T-helper 1 cell (primary cell): ENCODE measurements at places on chromosomes 2 and 18.

DNA sequence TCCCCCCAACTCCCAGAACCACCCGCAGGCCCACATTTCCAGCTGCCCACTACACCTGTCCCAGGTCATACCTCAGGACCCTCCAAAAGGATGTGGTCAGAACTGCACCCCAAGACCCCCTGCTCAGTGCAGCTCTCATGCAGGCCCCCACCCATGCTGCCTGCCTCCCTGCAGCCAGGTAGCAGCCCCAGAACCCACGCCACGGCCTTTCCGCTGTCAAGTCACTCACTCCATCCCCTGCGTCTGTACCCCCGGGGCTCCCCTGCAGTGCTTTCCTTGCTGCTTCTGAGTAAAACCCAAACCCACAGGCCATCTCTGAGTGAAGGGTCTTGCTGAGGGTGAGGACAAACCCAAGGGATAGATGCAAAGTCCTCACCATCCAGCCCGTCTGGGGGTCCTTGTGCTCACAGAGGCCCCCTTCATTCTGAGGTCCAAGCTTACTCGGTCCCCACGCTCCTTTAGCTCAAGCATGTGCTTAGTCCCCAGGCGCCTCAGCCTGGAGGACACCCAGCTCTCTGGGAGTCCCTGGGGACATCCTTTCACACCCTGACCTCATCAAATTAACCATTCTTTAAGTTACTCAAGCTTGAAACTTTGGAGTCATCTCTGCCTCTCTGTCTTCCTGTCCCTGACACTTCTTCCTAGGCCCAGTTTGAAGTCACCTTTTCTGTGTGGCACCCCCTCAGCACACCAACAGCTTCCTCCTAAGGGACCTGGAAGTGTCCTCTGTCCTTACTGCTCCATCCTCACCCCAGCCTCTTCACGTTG, 130.1 kb downstream of the SMAD7 start:
- DNase-seq, result no peak

DNA sequence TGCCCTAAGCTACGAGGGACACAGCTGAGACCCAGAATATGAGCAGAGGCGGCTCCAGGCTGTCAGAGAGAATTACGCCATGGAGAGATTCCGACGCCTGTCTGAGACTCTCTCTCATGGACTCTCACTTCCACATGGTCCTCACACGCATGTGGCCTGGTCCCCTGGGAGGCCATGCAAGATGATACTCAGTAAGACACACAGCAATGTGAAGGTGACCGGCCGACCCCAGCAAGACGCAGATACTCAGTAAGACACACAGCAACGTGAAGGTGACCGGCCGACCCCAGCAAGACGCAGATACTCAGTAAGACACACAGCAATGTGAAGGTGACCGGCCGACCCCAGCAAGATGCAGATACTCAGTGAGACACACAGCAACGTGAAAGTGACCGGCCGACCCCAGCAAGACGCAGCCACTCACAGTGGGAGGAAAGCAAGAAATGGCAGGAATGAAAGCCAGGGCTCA, 400.8 kb upstream of the MYT1L start:
- DNase-seq, result no peak

DNA sequence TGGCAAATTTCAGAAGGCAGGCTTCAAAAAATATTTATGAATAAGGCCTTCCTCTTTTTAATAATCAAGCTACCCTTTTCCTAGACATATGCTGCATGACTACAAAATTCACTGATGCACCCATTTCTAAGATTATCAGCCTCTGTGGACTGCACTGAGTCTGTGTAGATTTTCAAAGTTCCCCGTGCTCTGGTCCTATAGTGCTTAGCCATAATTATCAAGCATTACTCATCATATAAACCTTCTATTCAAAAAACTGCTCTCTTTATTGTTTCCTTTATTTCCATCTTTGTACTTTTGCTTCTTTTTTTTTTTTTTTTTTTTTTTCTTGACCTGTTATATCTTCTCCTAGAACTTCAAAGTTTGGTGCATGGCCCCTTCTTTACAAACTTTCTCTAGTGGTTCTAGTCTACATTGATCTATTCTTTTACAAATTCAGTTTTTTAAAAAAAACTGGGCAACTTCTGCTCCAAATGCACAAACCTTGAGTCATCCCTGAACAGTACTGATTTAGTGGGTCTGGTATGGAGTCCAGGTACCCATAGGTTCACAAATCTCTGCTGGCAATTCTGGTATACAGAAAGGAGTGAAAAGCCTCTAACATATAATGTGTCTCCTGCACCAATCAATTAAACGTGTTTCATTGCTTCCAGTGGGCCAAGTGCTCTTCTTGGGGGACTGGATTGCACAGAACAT, 481.9 kb downstream of the NUP35 start:
- DNase-seq, result no peak

GRCh38 chr2:145563741-145564615, 1044.1 kb upstream of the ZEB2 start:
- no peak for DNase-seq

DNA sequence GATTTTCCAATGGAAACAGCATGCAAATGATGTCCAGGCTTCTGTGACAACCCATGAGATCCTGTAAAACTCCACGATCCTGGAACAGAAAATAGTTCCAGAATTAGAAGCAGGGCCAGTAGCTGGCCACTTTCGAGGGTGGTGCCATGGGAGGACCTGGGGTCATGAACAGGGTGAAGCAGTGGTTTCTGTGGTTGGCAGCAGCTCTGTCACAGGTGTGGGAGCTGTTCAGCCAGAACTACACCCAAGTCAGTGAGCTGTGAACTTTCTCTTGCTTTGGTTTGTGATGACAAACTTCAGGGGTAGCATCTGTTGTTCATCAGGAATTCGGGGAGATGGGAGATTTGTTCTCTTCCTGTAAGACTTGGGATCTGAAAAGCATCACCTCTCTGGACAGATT, 314.4 kb upstream of the NT5C1B start:
- no peak for DNase-seq

DNA sequence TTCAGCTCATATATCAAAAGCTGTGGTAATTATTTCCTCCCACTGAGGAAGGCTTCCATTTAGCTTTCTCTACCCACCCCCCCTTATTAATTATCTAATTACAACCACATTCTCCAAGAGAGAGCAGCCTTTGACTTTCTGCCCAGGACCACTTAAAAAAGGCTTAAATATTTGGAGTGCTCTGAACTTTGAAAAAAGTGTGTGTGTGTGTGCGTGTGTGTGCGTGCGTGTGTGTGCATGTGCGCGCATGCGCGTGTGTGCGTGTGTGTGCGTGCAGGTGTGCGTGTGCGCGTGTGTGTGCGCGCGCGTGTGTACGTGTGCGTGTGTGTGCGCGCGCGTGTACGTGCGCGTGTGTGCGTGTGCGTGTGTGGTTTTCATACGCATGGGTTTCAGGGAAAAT, 57.8 kb downstream of the TWIST2 start:
- DNase-seq, result no peak

- no peak for DNase-seq
Observed at GRCh38 chr18:49160079-49160930, 209.5 kb upstream of the SMAD7 start.

DNA sequence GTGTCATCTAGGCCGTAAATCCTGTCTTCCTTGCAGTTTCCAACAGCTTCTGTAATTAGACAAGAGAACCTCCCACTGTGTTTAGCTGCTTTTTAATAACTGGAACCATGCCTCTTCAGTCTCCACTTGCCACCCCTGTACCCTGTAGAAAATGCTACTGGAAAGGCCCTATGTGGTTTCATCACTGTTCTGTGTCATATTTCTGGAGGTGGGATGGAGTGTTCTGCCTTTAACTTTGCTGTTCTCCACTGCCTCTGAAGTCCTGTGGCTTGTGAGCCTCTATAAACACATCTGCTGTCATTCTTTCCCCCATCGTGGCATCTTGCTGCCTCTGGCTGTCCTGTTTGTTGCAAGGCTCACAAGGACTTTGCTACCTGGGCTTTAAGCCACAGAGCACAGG, 17.9 kb downstream of the MGAT5 start:
- no peak for DNase-seq

DNA sequence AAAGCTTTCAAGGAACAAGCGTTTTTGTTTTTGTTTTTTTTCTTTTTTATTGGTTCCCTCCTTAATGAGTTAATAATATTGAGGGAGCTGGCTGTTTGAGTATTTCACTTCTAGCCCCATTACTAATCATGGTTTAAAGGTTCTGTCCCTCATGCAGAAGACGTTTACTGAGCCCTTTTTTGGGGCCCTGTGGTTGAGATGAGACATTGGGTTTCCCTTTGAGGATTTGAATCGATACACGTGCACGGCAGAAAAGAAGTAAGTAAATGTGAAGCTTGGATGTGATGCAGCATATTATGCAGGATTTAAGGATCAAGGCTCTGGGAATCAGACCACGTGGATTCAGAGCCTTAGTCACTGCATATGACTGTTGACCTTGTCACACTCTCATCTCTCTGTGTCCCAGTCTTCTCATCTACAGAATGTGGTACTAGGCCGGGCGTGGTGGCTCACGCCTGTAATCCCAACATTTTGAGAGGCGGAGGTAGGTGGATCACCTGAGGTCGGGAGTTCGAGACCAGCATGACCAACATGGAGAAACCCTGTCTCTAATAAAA, 1.0 kb upstream of the CHST10 start:
- no peak for DNase-seq

DNA sequence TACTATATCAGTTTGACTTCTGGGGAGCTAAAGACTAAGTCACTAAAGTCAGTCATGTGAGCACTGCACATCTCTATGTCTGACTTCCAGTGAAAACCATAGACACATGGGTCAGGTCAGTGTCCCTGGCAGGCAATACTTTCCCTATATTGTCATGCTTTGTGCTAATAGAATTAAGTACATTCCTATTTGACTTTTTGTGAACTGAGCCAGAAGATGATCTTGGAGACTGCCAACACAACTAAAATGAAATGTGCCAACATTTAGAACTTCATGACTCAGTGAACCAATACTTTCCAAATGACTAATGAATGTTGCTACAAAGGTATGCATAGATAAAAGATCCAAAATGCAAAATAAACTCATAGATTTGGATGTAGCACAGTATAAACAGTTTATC, 820.8 kb upstream of the FAM98A start:
- DNase-seq, result no peak

DNA sequence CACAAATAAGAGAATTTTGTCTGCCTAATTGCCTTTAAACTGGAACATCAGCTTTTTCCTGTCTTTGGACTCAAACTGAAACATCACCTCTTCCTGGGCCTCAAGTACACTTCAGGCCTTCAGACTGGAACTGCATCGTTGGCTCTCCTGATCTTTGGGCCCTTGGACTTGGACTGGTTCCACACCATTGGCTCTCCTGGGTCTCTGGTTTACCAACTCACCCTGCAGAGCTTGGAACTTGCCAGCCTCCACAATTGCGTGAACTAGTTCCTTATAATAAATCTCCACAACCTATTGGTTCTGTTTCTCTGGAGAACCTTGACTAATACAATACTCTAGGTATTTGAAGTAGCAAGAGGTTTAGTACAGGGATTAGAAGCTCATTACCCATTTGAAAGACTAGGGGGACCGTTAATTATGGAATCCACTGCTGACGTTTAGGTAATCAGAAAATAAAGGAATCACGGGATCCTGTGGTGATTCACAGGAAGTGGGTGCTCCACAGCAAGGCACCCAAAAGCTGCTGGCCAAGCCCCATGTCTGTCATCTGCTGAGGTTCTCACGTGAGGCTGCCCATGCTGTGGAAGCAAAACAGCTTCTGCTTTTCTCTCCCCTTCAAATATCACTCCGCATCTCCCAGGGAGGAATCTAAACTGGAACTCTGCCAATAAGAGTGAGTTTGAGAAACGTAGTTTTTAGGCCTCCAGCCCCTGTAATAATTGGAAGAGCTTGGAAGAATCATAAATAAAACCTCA, 20.0 kb upstream of the SGPP2 start:
- no peak for DNase-seq

DNA sequence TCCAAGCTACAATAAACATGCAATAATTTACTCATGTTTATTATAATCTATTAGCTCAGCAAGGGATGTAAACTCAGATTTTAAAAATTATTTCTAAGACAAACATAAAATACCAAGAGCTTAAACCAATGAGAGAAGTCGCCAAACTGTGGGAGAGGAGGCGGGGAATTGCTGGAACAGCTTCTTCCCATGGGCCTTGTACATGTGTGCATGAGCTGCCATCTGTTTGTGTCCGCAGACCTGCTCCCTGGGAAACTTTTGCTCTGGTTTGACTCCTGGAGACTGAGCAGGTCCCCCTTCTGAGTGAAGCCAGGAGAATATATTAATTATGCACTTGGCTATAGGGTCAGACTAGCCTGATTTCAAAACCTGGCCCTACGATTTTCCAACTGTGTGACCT, 655.9 kb upstream of the SOX11 start:
- no peak for DNase-seq

GRCh38 chr18:73752965-73753364, 394.7 kb downstream of the FBXO15 start:
- DNase-seq, result no peak

DNA sequence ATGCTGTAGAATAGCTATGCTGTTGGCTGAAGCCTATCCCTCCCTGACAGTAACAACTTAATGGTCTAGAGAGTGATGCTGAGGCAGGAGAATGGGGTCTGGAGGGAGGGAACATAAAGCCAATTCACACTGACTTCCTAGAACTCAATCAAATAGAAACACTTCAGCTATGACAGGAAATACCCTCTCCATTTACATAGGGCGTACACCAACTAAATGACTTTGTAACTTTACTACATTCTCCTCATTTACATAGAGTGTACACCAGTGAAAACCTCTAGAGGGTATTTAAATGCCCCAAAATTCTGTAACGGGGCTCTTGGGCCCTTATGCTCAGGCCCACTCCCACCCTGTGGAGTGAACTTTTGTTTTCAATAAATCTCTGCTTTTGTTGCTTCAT, 41.5 kb downstream of the YPEL5 start:
- DNase-seq, result no peak

DNA sequence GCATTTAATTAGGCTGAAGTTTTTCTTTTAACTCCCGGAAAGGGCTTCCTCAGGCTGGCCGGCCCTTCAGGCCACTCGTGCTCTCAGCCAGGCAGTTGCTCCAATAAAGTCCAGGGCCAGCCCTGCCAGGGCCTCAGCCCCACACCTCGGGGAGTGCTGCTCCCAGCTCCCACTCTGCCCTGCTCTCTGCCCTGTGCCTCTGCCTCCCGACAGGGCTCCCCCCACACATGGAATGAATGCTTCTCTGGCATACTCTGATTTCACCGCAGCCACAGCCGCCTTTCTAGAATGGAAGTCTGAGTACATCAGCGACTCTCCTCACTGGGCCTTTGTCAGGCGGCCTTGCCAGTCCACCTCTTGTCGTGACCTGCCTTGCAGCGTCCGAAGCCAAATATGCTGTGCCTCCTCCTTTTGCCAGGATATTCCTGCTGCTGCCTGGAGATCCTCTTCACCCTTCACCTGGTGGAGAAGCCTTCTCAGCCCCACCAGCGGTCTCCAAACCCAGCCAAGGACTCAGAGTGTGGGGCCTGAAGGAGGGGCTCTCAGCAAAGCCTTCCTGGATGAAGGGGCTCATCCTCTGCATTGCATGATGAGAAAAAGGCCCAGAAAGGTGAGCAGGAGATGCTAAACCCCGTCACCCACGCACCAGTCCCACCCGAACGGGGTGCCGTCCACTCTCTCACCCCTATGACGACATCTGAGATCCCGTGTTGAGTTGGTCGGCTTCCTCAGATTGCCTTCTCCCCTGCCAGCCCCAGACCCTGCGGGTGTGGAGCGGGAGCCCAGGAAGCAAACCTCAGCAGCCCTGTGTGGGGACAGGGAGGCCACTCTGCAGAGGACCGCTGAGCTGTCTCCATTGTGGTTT, 472.7 kb upstream of the HS6ST1 start:
- no peak for DNase-seq

- DNase-seq, result no peak
Observed at GRCh38 chr2:136246086-136246669, 128.2 kb upstream of the CXCR4 start.
